Activated CD4-positive, alpha-beta T cell treated with anti-CD3 and anti-CD28 coated beads, Interleukin-2, amount 10 ng/mL, durations not matched to agents 7 days and 5 days (primary cell): ENCODE measurements at places on chromosomes 6 and 20. TPM values are rescaled to one million over a fixed set of nuclear protein-coding genes. Genes with fewer than 3 reads are reported as not detected.

SLC35B2 gene
- total RNA-seq = 30.1 TPM

DNA sequence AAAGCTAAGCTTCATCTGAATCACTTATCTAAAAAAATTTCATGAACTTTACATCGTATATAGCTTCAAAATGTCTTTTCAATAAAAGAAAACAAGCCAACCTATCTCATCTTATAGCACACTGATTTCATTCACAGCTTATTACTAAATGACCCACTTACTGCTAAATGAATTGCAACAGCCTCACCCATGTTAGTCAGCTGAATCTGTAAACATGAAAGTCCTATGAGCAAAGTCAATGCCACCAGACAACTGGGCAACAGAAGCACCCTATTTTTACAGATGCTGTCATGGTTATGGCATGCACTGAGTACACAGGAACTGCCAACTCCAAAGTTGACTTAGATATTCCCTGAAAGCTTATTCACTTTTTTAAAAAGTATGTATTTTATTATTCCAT is 41.2 kb upstream of the DST start:
- H3K27me3 ChIP-seq = peaks cover 2% of the 10 kb centered on the region
- H3K4me1 ChIP-seq = no peaks in the 10 kb centered on the region
- no peaks in the 10 kb centered on the region for H3K36me3 ChIP-seq
- no peak for DNase-seq
- H3K27ac ChIP-seq = no peak overlapping the region

GRCh38 chr6:50549026-50549425 is 164.3 kb upstream of the TFAP2D start:
- DNase-seq = no peak
- no peaks in the 10 kb centered on the region for H3K36me3 ChIP-seq
- H3K4me1 ChIP-seq = no peaks in the 10 kb centered on the region
- H3K27ac ChIP-seq = no peak overlapping the region

- no peaks in the 10 kb centered on the region for H3K36me3 ChIP-seq
- no peaks in the 10 kb centered on the region for H3K4me1 ChIP-seq
- no peaks in the 10 kb centered on the region for H3K27me3 ChIP-seq
- no peak overlapping the region for H3K27ac ChIP-seq
Measured at GRCh38 chr6:101799531-101799930, 406.0 kb downstream of the GRIK2 start.

ELOVL4 gene
- 1.1 TPM for total RNA-seq

DNA sequence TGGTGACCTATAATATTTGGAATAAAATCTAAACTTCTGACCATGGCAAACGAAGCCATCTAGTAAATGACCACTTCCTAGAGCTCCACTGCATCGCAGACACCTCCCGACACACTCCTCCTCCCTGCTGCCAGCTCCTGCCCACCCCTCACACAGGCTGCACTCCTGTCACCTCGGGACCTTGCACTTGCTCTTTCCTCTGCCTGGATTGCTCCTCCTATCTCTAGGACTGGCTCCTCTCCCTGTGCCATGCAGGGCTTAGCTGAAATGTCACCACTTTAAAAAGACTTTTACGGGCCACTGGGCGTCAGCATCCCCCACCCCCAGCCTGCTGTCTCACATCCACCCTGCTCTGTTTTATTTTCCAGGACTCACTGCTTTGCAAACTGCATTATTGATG is 87.6 kb upstream of the MC3R start:
- DNase-seq = no peak
- no peak overlapping the region for H3K27ac ChIP-seq
- no peaks in the 10 kb centered on the region for H3K36me3 ChIP-seq
- no peaks in the 10 kb centered on the region for H3K27me3 ChIP-seq

GRCh38 chr6:105489216-105489530 is 86.3 kb upstream of the PREP start:
- H3K27ac ChIP-seq = no peak overlapping the region
- H3K4me3 ChIP-seq = no peak overlapping the region
- H3K27me3 ChIP-seq = peaks cover 2% of the 10 kb centered on the region

DNA sequence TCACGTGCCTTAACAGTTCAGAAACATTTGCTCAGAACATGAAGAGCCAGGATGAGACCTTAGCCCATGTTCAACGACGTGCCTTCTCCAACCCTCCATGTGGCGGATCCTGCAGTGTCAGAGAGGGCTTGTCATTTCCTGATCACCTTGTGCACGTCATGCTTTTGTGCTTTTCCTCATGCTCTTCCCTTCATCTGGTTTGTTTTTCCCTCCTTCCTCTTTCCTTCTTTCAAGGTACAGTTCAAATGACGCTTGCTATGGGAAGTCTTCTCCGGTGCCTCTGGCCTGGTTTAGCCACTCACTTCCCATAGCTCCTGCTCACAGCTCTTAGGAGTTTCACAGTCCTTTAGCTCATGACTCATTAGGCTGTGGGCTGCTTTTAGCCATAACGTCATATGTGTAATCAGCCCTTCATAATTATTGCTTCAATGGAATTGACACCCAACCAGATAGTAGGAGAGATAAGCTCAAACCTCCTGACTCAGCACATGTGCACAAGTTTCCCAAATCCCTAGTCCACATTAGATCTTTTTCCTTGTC is 102.7 kb upstream of the CNKSR3 start:
- no peak for DNase-seq
- peaks cover 5% of the 10 kb centered on the region for H3K4me1 ChIP-seq
- no peak overlapping the region for H3K27ac ChIP-seq
- no peaks in the 10 kb centered on the region for H3K27me3 ChIP-seq
- no peak overlapping the region for H3K4me3 ChIP-seq
- no peaks in the 10 kb centered on the region for H3K36me3 ChIP-seq

DNA sequence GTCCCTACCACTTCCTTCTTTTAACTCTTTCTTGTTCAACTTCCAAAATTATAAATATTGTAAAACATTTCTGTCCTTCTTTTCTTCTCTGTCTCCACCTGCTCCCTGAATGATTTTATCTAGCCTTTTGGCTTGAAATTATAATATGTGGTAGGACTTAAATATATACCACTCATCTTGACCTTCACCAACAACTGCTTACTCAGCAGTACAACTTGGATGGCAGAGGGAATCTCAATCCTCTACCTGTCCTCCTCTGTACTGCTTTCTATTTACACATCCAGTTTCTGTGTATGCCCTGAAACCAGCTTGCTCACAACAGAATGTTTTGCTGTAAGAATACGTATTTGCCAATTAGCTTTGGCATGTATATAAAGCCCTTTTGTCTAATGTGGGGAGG is 1392.5 kb downstream of the EPHA7 start:
- H3K27ac ChIP-seq = no peak overlapping the region
- H3K4me3 ChIP-seq = no peak overlapping the region
- no peaks in the 10 kb centered on the region for H3K27me3 ChIP-seq
- H3K4me1 ChIP-seq = no peaks in the 10 kb centered on the region
- no peak for DNase-seq
- H3K36me3 ChIP-seq = no peaks in the 10 kb centered on the region

DNA sequence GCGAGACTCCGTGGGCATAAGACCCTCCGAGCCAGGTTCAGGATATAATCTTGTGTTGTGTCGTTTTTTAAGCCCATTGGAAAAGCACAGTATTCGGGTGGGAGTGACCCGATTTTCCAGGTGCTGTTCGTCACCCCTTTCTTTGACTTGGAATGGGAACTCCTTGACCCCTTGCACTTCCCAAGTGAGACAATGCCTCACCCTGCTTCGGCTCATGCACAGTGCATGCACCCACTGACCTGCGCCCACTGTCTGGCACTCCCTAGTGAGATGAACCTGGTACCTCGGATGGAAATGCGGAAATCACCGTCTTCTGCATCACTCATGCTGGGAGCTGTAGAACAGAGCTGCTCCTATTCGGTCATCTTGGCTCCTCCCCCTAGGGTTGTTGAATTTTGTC is 307.7 kb upstream of the DEFB115 start:
- H3K4me3 ChIP-seq = no peak overlapping the region
- DNase-seq = no peak
- no peaks in the 10 kb centered on the region for H3K4me1 ChIP-seq
- no peaks in the 10 kb centered on the region for H3K27me3 ChIP-seq
- H3K27ac ChIP-seq = no peak overlapping the region
- H3K36me3 ChIP-seq = no peaks in the 10 kb centered on the region

GRCh38 chr6:7033202-7033601 is 74.6 kb upstream of the RREB1 start:
- no peak overlapping the region for H3K4me3 ChIP-seq
- H3K4me1 ChIP-seq = no peaks in the 10 kb centered on the region
- H3K27me3 ChIP-seq = peaks cover 23% of the 10 kb centered on the region
- H3K36me3 ChIP-seq = no peaks in the 10 kb centered on the region
- DNase-seq = no peak
- no peak overlapping the region for H3K27ac ChIP-seq

DNA sequence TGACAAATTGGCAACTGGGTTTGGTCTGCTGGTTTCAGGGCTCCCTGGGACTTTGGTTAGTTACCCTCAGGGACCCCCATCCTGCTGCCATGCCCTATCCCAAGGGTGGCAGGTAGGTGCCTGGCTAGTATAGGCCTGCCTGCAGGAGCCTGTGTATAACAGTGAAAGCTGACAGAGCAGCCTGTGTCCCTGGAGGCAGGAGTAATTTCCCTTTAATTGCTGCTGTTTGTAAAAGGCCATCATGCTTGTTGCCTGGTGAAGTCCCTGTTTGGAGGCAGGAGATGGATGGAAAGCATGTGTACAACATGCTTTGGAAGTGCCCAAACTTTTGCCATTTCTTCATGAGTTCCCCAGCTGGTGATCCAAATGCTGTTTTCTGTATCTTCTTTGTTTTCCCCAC is 30.1 kb downstream of the CMTR1 start:
- no peaks in the 10 kb centered on the region for H3K27me3 ChIP-seq
- DNase-seq = no peak
- no peaks in the 10 kb centered on the region for H3K4me1 ChIP-seq

DNA sequence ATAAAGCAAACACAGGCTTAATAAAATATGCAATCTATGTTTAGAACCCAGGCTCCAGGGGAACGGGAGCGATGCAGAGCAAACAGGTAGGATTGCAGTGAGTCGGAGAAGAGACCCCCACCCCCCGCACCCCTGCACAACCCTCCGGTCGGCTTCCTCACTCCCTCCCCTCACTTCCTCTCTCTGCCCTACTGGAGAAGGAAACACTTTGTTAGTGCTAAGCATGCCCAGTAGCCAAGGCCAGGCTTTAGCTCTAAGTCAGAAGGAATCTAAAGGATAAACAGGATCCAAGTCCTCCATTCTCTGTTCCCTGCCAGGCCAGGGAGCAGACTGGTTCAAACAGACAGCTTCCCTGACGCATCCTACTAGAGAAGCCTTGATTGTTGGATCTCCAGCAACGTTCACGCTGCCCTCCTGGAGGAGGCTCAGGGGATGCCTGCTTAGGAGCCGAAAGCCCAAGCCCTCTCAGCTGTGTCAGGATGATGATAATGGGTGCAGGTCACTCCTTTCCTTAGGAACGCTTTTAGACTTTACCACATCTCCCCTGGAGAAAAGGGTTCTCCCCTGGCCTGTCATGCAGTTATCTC is 14.7 kb downstream of the FOXQ1 start:
- no peak for DNase-seq
- H3K4me3 ChIP-seq = no peak overlapping the region
- H3K4me1 ChIP-seq = no peaks in the 10 kb centered on the region
- H3K36me3 ChIP-seq = no peaks in the 10 kb centered on the region
- H3K27me3 ChIP-seq = peaks cover 32% of the 10 kb centered on the region
- H3K27ac ChIP-seq = no peak overlapping the region

CRISP3 gene
- not detected for total RNA-seq

DDR1 gene
- 4.5 TPM for total RNA-seq

DNA sequence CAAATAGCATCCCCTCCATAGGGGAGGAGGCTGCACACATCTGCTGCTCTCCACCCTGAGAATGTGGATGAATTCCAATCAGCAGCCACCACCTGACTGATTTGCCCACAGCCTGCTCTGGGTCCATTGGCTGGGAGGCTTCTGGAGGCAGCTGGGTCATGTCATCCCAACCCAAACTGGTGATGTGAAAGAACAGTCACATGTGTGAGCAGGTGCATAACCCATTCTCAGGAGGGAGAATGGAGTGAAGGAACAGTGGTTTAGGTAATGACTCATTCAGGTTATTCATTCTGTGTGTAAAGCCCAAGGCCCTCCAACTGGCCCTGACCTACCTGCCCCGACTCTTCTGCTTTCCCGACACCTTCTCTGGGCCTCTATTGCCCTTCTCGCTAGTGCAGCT is 90.9 kb upstream of the GCM1 start:
- peaks cover 24% of the 10 kb centered on the region for H3K4me1 ChIP-seq
- no peaks in the 10 kb centered on the region for H3K27me3 ChIP-seq
- DNase-seq = no peak
- no peak overlapping the region for H3K4me3 ChIP-seq
- peaks cover 8% of the 10 kb centered on the region for H3K36me3 ChIP-seq

RAB44 gene
- total RNA-seq = 0.15 TPM

SIRPB1 gene
- total RNA-seq = 4.5 TPM

SLC26A8 gene
- not detected for total RNA-seq

ZBTB12 gene
- 1.3 TPM for total RNA-seq

CTCFL gene
- total RNA-seq = not detected

- no peaks in the 10 kb centered on the region for H3K36me3 ChIP-seq
- H3K27me3 ChIP-seq = no peaks in the 10 kb centered on the region
- no peak overlapping the region for H3K4me3 ChIP-seq
- H3K4me1 ChIP-seq = no peaks in the 10 kb centered on the region
Measured at GRCh38 chr6:64782877-64783276, 924.1 kb downstream of the EYS start.

TFAP2D gene
- total RNA-seq = not detected

GRCh38 chr6:147406783-147407182 is 101.7 kb upstream of the SAMD5 start:
- DNase-seq = no peak
- no peaks in the 10 kb centered on the region for H3K36me3 ChIP-seq
- no peak overlapping the region for H3K4me3 ChIP-seq
- no peak overlapping the region for H3K27ac ChIP-seq
- H3K4me1 ChIP-seq = no peaks in the 10 kb centered on the region
- peaks cover 4% of the 10 kb centered on the region for H3K27me3 ChIP-seq

CEP250 gene
- total RNA-seq = 75.4 TPM

GRCh38 chr6:134165561-134166201 is 113.3 kb upstream of the SLC2A12 start:
- no peak overlapping the region for H3K4me3 ChIP-seq
- peaks cover 10% of the 10 kb centered on the region for H3K36me3 ChIP-seq
- DNase-seq = no peak
- H3K4me1 ChIP-seq = peaks cover 3% of the 10 kb centered on the region

- H3K4me3 ChIP-seq = no peak overlapping the region
- H3K36me3 ChIP-seq = no peaks in the 10 kb centered on the region
- DNase-seq = no peak
- H3K27ac ChIP-seq = no peak overlapping the region
- H3K27me3 ChIP-seq = no peaks in the 10 kb centered on the region
Measured at GRCh38 chr6:82614518-82614917, 250.9 kb downstream of the TPBG start.

TUBB2B gene
- total RNA-seq = not detected

FAM209B gene
- total RNA-seq = 1.9 TPM

HEY2 gene
- total RNA-seq = not detected

RAET1L gene
- total RNA-seq = not detected

DNA sequence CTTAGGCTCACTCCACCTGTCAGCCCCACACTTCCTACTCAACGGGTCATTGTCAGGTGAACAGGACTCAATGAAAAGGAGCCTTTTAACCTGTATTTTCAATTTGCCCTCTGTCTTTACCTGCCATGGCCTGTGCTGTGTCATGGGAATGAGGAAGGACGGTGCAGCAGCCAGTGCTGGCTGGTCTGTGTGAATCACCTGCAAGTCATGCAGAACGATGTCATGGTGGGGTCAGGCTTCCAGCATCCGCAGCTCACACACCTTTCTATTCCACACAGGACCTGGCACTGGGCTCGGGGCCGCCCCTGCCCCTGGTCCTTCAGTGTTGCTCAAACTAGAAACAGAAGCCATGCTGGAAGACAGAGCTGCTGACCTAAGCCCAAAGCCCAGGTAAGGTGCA is 188.7 kb upstream of the GMDS start:
- no peak overlapping the region for H3K27ac ChIP-seq
- H3K36me3 ChIP-seq = no peaks in the 10 kb centered on the region
- H3K4me1 ChIP-seq = no peaks in the 10 kb centered on the region
- H3K27me3 ChIP-seq = peaks cover 2% of the 10 kb centered on the region
- DNase-seq = no peak
- H3K4me3 ChIP-seq = no peak overlapping the region

OPRL1 gene
- total RNA-seq = 1.6 TPM
